ENCODE measurements at places on chromosomes 16 and 17.

DNA sequence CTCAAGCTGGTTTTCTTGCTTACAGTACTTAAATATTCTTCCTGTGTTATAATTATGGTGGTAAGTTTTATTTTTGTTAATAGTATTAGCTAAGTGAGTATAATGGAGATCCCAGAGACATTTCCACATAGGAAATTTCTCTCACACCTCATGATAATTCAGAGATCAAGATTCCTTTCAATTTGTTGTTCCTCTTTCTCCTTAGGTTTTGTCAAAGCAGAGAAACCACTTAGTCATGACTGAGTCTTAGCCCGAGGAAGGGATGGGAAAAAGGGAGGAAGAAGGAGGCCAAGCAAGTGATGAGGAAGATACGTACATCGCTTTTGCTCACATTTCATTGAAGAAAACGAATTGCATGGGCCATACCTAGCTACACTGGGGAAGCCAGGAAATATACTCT lies 18.4 kb downstream of the ESRP2 start:
- no peak for DNase-seq

- peak; percentile 59 for DNase-seq
Observed at GRCh38 chr17:44203731-44204440, 4.2 kb upstream of the ATXN7L3 start.

DNA sequence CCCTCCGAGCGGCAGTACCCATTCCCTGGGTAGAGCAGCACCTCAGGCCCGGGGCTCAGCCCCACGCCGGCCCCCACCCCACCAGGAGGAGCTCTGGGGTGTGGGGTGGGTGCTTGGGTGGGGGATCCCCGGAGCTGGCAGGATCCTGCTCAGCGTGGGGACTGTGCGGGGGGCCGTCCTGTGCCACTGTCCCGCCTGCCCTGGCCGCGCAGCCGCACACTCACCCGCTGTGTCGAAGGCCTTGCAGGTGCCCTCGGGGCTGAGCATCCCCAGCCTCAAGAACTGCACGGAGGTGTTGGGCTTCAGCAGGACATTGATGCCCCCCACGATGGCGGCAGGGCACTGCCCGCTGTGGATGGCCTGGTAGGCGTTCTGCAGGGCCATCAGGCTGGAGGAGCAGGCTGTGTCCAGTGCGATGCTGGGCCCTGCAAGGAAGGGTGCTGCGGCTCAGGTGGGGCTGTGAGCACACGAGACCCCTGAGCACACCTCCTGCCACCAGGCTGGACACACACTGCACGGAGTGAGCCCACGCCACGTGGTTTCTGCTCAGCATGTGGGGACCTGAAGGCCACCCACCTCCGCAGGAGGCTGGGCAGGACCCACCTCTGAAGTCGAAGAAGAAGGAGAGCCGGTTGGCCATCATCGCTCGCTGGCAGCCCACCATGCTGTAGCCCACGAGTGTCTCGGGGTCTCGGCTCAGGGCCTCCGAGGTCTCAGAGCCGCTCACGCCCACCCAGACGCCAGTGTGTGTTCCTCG lies 4.9 kb downstream of the FASN start:
- no peak for DNase-seq

GRCh38 chr17:8100763-8101162 lies 13.2 kb upstream of the ALOX12B start:
- DNase-seq, result no peak

DNA sequence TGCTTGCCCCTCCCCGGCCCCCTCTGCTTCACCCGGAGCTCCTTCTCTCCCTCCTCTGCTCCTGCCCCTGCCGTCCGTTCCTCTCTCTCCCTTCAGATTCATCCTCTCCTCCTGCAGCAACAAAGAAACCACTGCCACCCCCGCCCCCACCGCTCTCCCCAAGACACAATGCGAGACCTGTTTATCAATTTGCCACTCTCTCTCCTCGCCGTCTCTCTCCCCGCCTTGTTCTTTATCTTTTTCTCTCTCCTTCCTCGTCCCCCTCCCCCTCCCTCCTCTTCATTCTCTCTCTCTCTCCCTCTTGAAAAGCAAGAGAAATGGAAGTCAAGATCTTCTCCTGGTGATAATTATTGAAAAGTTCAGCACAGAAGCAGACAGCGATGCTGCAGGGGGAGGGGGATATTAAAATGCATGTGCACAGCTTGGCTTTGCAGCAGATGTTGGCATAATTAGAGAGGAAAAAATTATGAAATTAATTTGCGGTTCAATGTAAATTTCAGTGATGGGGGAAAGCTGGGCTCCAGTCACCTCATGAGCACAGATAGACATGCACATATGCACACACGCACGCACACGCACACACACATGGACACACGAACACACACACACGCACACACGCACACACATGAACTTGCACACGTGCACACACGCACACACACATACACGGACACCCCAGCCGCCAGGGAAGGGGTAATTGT lies 58.1 kb upstream of the CBFA2T3 start:
- no peak for DNase-seq

DNA sequence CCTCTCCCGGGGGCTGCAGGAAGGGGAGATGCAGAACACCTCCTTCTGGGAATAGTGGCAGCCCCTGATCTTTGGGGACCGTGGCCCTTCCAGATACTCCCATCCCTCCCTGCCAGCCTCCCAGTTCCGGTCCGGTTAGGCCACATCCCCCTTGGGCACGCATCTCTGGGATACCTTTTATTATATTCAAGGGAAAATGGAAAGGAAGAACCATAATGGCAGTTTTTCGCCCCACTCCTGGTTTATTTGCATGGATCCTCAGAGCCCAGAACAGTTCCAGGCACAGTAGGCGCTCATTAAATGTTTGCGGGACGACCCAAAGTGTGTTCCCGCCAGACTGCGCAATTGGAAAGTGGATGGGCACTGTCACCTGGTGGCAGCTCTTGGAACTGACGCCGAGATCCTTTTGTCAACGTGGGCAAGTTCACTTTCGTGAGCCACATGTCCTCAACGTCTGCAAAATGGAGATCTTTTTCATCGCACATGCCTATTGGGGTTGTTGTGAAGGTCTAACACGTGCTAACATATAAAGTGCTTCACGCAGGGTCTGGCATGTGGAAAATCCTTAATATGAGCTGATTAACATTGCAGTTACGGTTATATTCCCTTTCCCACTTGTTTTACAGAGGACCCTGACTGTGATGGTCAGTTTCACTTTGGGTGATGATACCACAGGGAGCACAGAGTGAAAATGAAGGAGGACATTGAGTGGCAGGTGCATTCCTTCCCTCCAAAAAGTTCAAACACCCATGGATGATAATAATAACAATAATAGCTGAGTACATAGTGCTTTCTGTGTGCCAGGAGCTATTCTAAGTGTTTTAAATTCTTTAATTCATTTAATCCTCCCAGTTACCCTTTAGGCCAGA lies 1.7 kb upstream of the GPRC5B start:
- DNase-seq, result peak; percentile 79

DNA sequence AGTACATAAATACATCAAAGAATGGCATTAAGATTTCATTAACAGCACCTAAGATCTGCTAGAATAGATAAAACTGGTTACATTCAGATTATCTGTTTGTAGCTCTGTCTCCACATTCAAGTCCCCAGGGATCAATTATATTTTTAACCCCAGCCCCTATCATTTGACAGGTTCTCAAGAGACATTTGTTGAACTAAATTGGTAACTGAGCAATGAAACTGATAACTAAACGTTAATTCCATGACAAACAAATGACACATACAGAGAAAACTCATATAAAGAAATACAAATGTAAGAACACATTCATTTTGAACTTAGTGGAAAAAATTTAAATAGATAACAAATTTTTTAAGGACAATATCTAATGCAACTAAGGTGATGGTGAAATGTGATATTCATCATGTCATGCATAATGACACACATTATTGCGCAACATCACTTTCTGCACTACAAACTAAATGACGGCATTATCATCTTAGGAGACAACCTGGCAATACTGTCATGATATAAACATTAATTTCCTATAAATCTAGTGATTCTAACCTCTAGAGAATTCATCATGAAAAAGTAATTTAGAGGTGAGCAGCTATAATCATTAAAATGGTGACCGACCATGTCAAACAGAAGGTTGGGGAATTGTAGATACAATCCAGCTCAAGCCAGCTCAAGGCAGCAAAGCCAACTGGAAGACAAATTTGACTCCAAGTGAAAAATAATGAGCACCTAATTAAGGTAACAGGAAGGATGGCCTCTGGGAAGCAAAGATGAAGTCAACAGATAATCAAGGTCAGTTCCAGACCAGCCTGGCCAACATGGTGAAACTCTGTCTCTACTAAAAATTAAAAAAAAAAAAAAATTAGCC lies 9.5 kb downstream of the ARHGAP17 start:
- DNase-seq, result no peak

GRCh38 chr16:67482233-67482924 lies 968 bp downstream of the AGRP start:
- DNase-seq, result no peak

- peak; percentile 80 for DNase-seq
Observed at GRCh38 chr17:50565402-50566350, 5.2 kb downstream of the CACNA1G start.

- DNase-seq, result no peak
Observed at GRCh38 chr16:46845952-46846351, 15.0 kb upstream of the C16orf87 start.

- no peak for DNase-seq
Observed at GRCh38 chr17:2232244-2232638, 71.3 kb downstream of the SMG6 start.

DNA sequence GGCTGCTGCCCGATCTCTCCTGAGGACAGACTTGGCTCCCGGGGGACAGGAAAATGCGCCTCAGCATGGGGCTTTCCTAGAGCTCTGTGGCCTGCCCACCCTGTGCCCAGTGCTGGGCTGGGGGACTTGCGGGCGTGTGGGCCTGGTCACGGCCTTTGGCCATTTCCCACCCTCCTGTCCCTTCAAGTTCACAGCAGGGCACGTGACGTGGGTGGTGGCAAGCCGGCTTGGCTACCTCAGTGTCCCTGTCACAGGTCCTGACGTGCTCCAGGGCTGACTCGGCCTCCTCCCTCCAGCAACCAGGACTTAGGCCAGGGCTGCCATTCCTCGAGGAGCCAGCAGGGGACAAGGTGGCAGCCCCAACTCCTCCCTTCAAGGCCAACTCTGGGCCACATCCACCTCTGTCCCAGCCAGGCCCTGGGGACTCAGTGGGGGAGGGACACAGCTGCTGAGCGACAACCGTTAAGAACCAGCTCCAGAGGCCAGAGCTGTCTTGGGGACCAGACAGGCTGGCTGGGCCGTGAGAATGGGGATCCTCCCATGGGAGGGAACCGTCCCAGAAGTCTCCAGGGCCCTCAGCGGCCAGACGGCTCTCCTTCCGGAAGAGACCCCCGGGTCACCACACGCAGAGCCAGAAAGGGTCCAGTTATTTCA lies 981 bp upstream of the UNC13D start:
- DNase-seq, result peak; percentile 15

DNA sequence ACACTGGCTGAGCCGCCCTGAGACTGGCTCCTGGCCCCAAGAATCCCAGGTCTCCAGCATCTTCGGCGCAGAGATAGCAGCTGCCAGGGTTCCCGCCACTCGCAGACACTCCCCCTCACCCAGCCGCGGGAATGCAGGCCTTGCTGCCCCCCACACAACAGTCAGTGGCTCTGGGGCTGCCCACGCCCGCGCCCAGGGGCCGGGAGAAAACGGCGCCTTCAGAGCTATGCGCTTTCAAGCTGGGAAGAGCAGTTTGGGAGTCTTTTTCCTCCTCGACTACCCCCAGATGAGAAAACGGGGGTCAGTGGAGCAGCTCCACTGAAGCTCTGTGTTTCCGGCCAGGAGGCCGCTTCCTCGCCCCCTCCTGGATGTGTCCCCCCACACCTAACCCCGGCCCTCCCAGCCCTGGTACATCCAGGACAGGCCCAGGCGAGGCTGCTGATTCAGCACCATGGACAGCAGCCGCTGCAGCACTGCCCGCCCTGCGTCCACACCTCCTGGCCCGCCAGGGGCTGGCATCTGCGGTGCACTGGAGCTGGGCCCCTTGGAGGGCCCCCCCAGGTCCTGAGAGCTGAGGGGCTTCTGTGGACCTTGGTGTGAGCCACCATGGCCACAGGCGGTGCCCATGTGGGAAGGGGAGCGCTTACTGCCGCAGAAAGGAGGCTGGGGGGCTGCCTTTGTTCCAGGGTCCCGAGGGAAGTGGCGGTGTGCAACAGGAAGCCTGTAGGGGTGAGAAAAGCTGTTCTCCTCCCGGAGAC lies 35.7 kb downstream of the CACNA1H start:
- no peak for DNase-seq

DNA sequence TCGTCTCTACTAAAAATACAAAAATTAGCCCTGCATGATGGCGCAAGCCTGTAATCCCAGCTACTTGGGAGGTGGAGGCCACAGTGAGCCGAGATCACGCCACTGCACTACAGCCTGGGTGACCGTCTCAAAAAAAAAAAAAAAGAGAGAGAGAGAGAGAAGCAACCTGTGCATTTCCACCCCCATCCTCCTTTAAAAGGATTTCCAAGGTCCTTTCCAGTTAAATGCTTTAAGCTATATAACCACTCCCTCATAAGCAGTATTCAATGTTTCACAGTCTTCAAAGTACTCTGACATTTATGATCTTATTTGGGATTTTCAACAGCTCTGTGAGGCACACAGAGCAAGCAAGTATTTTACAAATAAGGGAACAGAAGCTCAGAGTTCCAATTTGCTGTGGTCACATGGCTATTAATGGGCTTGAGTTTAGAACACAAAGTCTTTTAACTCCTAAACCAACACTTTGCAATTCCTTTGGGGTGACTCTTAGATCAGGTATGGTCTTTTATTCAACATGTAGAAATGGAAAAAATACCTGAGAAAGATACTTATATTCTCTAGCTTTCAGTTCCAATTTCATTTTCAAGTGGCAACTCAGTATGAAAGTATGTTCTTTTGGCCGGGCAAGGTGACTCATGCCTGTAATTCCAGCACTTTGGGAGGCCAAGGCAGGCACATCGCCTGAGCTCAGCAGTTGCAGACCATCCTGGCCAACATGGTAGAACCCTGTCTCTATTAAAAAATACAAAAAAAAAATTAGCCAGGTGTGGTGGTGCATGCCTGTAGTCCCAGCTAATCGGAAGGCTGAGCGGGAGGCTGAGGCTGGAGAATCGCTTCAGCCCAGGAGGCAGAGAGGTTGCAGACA lies 31.3 kb downstream of the SPOP start:
- DNase-seq, result no peak

GRCh38 chr16:66891360-66891759 lies 11.0 kb downstream of the PDP2 start:
- no peak for DNase-seq

GRCh38 chr16:65373097-65373496 lies 251.2 kb upstream of the CDH11 start:
- no peak for DNase-seq

GRCh38 chr17:39923836-39924690 lies 3.3 kb downstream of the ORMDL3 start:
- no peak for DNase-seq

Data from NCI-H1694 treated with DMSO at 0.1 percent for 48 hours (cell line).